ENCODE measurements at places on chromosomes 1 and 21.
A peak's percentile ranks its signal among the peaks of the same experiment; 100 is the strongest.

DNA sequence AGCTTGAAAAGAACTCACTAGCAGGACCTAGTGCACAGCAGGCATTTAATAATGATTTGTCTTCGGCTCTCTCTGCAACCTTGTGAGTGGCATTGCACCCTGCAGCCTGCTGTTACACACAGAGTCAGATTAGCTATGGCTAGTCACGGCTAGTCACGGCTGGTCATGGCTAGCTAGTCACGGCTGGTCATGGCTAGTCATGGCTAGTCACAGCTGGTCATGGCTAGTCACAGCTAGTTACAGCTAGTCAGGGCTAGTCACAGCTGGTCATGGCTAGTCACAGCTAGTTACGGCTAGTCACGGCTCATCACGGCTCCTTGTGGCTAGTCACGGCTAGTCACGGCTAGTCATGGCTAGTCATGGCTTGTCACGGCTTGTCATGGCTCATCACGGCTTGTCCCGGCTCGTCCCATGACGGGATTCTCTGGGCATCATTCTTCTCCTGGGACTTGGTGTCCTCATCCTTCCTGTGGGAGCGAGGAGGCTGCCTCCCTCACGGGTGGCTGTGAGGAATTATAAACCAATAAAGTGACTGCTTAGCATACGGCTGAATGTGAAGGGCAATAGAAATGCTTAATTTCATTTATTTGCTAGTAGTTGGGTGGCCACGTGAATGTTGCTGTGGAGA lies 12.5 kb upstream of the KIF26B start:
- DNase-seq = no peak

GRCh38 chr1:54027848-54028247 lies 9.9 kb upstream of the LDLRAD1 start:
- no peak for DNase-seq

GRCh38 chr1:19625291-19625937 lies 18.7 kb upstream of the NBL1 start:
- DNase-seq = no peak

- DNase-seq = no peak
Observed at GRCh38 chr1:43388613-43389012, 987 bp downstream of the MED8 start.

- no peak for DNase-seq
Observed at GRCh38 chr21:33932731-33933130, 17.1 kb upstream of the ATP5PO start.

- no peak for DNase-seq
Observed at GRCh38 chr1:156556354-156556753, 16.0 kb downstream of the IQGAP3 start.

- no peak for DNase-seq
Observed at GRCh38 chr1:156693848-156694689, 11.3 kb downstream of the CRABP2 start.

DNA sequence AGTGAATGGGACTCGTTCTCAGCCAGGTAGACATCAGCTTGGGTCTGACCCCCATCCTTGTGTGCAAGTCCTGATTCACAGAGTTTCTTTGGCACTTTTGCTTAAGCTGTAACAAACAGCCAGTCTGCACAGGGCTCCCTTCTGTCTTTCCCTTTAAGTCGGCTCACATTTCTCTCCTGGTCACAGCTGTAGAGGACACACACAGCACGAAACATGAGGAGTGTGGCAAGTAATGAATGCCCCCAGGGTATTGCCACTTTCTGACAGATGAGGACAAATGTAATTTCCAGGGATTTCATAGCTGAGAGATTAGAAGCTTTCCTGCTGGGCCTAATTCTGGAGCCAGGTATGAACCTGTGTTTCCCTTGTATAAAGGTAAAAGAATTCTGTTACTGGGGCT lies 423.5 kb downstream of the KIF26B start:
- DNase-seq = no peak

DNA sequence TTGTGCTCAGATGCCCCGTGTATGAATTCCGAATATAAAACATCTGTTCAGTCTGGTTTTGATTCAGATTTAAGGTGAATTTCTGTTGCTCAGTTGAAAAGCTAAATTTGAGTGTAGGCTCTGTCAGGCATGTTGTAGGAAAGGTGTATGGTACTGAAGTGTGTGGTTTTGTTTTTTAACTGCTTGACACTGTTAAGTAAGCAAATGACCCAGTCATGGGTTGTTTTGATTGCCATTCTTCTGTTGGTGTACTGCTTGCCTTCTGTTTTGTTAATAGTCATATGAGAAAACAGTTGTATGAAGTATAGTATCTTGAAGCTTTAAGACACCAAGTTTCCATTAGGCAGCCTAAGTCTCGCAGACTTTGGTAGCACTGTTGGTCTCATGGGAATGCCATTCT lies 10.0 kb downstream of the MRPS6 start:
- DNase-seq = no peak

DNA sequence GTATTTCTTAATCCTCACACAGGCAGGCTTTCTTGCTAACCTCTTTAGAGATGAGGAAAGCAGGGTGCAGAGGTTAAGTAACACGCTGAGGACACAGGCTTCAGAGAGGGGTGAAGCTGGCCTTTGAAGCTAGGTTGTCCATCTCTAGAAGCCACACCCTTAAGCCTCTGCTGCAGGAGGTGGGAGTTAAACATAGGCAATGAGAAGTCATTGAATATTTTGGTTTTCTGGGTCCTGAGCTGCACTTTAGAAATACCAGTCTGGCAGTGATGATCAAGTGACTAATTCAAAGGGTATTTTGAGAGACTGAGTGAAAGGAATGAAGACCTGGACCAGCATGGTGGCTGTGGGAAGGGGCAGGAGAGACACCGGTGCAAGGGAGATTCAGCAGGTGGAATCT lies 9.9 kb downstream of the KCNJ15 start:
- DNase-seq = no peak

DNA sequence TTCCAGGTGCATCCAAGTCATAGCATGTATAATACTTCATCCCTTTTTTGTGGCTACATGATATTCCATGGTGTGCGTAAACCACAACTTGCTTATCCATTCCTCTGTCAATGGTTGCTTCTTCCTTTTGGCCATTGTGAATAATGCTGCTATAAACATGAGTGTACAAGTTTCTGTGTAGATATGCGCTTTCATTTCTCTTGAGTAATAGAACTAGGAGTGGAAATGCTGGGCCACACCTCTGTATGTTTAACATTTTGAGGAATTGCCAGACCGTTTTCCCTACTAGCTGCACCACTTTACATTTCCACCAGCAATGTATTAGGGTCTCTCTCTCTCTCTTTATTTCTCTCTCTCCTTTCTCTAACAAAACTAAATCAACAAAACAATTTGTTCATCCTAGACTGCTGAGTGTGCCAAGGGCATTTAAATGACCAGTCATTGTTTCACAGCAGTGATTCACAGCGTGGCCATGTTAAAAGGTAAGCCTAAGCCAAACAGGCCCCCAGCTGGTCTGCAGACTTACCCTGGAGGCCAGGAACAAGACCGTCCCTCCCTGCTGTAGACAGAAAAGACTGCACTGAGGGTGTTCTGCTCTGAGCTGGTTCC lies 53.2 kb upstream of the LYST start:
- no peak for DNase-seq

DNA sequence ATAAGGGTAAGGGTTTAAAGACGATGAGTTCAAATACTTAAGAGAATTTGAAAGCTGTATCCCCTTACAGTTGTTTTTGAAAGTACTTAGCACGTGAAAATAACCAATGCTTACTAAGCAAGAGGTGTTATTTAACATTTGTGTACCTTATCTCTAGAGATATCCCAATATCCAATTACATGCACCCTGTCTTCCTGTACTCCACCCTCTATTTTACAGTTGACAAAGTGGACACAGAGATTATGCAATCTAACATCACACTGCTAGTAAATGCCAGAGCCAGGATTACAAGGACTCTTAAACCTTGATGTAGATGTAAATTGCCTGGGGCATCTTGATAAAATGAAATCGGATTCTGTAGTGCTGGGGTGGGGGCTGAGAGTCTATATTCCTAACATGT lies 72.0 kb downstream of the GDAP2 start:
- no peak for DNase-seq

DNA sequence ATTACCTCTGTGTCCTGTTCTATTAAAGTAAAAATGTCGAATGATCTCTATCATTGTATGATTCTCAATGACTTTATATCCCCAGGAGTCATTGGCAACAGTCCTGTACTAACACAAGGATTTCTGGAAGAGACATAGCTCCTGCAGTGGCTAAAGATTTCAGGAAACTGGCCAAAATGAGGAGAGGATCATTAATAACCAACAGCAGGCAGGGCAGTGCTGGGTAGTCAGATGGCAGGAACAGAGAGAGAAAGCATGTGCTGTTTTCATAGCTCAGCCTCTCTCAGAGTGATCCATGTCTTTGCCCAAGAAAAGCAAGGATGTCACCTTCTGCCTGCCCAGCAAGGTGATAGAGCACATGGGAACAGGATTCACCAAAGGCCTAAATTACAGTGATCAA lies 604.7 kb upstream of the PLXNA2 start:
- no peak for DNase-seq

DNA sequence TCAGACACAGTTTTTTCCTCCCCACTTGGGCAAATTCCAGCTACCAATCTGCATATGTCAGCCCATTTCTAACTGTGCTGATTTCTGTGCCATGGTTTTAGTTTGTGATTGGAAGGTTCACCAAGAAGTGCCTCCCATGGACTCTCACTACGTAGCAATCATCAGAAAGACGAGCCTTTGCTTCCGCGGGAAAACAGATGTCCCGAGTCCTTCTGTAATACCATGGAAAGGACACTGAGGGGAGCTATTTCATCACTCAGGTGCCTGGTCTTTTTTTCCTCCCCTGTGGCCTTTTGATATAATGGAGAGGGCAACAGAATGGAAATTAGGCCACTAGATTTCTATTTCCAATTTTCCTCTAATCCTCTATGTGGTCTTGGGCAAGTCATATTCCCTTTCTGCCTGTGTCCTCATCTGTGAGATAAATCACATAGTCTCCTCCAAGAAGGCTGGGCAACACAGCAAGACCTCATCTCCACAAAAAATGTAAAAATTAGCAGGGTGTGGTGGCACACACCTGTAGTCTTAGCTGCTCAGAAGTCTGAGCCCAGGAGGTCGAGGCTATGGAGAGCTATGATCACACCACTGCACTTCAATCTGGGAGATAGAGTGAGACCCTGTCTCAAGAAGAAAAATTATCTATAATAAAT lies 24.8 kb downstream of the LEMD1 start:
- no peak for DNase-seq

DNA sequence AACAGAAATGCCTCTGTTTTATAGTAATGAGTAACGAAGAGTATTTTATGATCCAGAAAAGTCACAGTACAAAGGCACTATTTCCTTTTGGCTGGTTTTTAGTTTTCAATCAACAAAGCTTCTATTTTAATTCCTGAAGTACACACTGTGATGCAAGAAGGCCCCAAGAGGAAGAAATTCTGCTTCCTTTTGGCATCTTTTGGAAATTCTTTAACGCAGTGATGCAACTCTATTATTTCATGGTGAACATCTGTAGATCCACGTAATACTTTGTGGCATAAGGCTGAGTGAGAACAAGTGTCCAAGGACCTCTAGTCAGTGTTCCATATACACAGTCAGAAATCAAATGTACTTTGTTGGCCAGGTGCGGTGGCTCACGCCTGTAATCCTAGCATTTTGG lies 137.5 kb downstream of the TGFB2 start:
- DNase-seq = no peak

DNA sequence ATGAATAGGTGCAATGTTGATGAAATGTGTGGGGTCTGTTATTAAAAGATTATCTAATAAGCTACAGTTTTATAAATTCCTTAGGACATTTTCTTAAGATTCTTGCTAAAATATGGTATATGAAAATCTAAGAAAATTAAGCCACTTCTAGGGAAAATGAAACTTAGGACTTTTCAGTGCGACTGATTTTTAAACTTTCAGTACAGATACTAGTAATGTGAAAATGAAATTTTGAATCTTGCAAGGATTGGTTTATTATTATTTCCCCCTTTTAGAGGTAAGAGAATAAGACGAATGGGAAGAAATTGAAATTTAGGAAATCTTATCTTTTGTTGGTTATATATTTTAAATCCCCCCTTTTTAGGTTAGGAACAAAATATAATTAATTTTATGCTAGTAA lies 16.4 kb downstream of the CAPZA1 start:
- DNase-seq = no peak

DNA sequence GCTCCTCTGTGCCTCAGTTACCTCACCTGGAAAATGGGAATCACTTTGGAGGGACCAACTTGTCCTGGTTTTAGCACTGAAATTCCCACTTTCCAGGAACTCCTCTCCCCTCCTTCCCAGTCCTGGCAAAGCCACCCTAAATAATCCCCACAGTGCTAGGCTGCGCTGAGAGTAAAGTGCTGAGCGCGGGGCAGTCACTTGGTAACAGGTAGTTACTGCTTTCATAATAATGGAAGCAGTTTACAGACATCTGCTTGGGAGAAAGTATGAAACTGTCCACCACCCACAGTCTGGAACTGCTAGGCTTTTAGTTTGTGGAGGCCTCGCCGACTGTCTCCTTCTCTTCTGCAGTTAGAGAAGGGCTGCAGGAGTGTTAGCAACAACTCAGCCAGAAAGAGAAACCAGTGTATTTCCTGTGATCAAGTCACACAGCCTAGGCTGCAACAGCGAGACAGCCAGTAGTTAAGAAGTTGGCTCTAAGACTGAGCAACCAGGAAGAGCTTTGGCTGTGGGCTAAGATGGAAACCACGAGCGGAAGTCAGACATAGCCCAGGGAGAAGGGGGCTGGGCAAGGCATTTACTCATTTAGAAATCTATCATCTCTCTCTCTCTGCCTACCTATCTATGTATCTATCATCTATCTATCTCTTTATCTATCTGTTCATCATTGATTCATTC lies 30.8 kb upstream of the ABCG1 start:
- peak; percentile 69 for DNase-seq

DNA sequence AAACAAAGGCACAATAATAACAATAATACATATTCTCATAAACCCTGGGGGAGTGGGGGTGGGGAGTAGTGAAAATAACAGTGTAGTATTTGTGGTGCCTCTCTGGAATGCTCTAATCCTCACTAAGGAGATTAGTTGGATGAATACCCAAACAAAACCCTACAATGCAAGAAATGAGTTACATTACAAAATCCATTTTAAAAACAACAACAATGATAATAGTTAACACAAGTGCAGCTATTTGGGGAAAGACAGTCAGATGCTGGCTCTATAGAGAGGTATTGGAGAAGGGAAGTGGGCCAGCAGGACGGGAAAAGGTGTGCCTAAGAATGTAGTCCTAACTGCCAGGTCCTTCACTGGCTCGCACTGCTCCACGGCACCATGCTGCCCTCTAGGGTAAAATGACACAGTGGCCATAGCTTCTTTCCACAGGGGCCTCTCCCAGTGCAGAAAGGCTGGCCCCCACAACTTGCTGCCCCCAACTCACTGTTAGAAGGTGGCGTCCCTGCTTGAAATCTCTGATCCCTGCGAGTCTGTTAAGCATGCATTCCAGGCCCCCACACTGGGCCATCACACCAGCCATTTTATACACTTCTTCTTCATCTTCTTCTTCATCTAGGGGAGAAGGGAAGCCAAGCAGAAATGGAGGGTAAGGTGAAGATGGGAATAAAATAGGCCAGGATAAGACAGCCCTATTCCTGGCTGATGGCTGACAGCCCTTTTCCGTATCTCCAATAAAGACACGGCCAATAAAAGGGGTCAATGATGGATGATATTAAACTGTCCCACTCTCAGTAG lies 113.8 kb downstream of the UBR4 start:
- DNase-seq = no peak

- no peak for DNase-seq
Observed at GRCh38 chr21:42702720-42703119, 49.3 kb downstream of the PDE9A start.

Data from effector CD4-positive, alpha-beta T cell (primary cell).